ENCODE measurements at places on chromosomes 2 and 18. TPM values are rescaled to one million over a fixed set of nuclear protein-coding genes. Genes with fewer than 3 reads are reported as not detected.
A peak's percentile ranks its signal among the peaks of the same experiment; 100 is the strongest.

- no peaks in the 10 kb centered on the region for H3K27me3 ChIP-seq
- H3K36me3 ChIP-seq = no peaks in the 10 kb centered on the region
- H3K4me1 ChIP-seq = no peaks in the 10 kb centered on the region
- DNase-seq = no peak
- H3K27ac ChIP-seq = peak overlapping the region; percentile 47
Observed at GRCh38 chr2:231514951-231515297, 15.3 kb downstream of the NMUR1 start.

DNA sequence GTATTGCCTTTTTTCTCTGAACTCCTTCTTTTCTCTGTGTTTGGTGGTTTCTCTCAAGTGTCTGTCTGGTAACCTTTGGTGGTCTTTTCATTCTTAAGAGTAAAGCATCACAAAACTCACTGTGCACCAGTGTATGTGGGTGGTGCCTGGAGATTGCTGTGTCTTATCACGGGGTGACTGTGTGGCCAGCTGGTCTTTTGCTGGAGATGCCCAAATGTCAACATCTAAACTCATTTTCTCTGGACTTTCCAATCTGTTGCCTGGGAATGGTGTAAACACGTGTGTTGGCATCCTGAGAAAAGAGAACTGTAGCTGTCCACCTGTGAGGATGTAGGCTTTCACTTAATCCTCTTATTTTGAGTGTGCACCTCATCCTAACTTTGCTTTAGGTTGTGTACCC lies 323.2 kb downstream of the AGPS start:
- no peak for DNase-seq
- no peak overlapping the region for H3K4me3 ChIP-seq
- H3K27me3 ChIP-seq = no peaks in the 10 kb centered on the region

The CCBE1 gene
- 3.1 TPM for total RNA-seq

The CYP26B1 gene
- 6.5 TPM for total RNA-seq

- H3K4me1 ChIP-seq = no peaks in the 10 kb centered on the region
- no peak overlapping the region for H3K27ac ChIP-seq
- DNase-seq = no peak
- H3K27me3 ChIP-seq = no peaks in the 10 kb centered on the region
- no peaks in the 10 kb centered on the region for H3K36me3 ChIP-seq
Observed at GRCh38 chr2:186783254-186783653, 65.7 kb downstream of the ZSWIM2 start.

DNA sequence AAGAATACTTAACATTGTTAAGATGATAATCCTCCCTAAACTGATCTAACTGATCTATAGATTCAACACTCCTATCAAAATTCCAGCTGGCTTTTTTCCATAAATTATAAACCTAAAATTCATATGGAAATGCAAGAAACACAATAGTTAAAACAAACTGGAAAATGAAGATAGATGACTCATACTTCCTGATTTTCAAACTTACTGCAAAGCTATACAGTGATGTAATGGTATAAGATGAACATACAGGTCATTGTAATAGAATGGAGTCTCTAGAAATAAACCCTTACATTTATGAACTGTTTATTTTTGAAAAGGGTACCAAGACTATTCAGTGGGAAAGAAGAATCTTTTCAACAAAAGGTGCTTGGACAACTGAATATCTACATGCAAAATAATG lies 32.3 kb downstream of the UBXN4 start:
- no peak overlapping the region for H3K27ac ChIP-seq
- H3K36me3 ChIP-seq = peaks cover 12% of the 10 kb centered on the region
- no peak overlapping the region for H3K4me3 ChIP-seq

The POTEI gene
- total RNA-seq = 1.9 TPM
